ENCODE measurements at places on chromosomes 1 and 21.

DNA sequence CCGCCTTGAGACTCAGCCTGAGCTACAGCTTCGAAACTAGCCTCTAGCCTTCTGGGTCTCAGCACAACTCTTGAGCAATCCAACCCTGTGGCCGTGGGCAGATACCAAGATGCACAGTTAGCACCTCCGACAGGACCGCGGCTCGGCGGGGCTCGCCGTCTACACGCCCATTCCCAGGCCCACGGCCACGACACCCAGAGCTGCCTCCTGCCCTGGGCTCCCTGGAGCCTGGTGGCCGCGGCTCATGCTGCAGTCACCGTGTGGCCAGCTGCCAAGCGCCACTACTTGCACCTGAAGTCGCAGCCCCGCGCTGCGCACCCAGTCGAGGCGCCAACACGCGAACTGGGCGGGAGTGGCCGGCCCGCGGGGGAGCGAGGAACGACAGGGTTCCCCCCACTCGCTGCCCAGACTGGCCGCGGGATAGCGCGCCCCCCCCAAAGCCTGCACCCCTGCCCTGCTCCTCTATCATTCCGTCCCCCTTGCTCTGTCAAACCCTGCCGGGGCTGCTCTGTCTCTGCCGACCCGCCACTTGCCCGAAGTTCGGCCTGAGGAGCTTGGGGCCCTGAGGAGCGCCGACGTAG lies 729 bp upstream of the CDCA8 start:
- no peak for DNase-seq

DNA sequence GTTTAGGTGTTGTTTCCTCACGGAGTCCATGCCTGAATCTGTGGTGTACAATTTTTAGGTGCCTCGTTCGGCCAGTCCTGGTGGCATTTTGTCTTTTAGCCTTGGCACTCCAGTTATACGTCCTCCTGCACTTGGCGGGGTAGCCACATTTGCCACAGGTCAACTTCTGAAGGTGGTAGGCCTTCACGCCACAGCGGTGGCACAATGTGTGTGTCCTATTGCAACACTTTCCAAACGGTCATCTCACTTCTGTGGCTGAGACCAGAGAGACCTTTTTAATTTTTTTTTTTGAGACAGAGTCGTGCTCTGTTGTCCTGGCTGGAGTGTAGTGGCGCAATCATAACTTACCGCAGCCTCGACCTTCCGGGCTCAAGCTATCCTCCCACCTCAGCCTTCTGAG lies 49.1 kb downstream of the CAMTA1 start:
- DNase-seq: no peak

DNA sequence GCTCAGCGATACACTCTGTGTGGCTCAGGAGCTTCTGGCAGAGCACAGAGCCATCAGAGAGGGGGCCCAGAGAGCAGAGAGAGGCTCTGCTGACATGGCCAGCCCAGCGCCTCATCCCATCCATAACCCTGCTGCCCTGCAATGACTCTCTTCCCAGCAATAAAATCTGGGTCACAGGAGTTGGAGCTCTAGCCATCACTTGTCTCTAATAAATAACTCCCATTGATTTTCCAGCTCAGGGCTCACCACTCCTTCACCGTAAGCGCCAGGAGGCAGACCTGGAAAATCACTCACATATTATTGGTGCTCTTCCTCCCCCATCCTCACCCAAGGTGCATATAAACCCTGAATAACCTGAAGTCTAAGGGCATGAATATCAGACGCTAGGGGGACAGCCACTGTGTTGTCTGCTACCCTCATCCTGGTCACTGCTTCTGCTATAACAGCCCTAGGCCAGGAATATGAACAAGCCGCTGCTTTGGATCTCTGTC lies at the start of gene APCS:
APCS (plus strand) TSS at position 366 of the 491 bp plus-strand sequence; CDS start at position 462, 96 bp downstream.
- no peak for DNase-seq

- no peak for DNase-seq
Observed at GRCh38 chr1:186236921-186237320, 138.1 kb downstream of the TPR start.

- DNase-seq: no peak
Observed at GRCh38 chr1:116154536-116154935, 43.3 kb downstream of the MAB21L3 start.

- no peak for DNase-seq
Observed at GRCh38 chr21:32021319-32021994, 148.6 kb downstream of the HUNK start.

GRCh38 chr1:214164173-214164572 lies 116.8 kb upstream of the SMYD2 start:
- no peak for DNase-seq

- no peak for DNase-seq
Observed at GRCh38 chr1:157137408-157138219, 581 bp downstream of the ETV3 start.

DNA sequence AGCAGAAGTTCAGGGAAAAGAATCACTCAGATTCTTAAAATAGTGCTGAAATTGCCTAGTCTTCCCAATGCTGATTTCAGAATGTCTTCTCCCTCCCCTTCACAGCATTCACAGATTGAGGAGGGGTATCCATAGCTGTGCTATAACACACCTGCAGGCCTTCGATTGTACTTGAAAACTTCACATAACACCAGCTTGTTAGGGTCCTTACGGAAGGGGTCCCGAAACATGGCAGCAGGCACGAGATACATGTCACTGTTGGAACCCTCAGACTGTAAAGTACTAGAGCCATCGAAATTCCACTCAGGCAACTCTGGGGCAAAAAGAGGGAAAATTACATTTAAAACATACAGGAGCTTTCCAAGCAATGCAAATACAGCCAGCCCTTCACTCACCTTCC lies 4.6 kb downstream of the GLUL start:
- no peak for DNase-seq

GRCh38 chr21:32868631-32869454 lies 97.3 kb upstream of the PAXBP1 start:
- no peak for DNase-seq

GRCh38 chr1:40416709-40417108 lies 33.6 kb upstream of the ZFP69B start:
- DNase-seq: no peak

GRCh38 chr1:20322081-20322824 lies 31.6 kb downstream of the VWA5B1 start:
- no peak for DNase-seq

GRCh38 chr1:100767176-100767890 lies 47.8 kb downstream of the VCAM1 start:
- no peak for DNase-seq
